ENCODE measurements at places on chromosomes 5 and 9.

DNA sequence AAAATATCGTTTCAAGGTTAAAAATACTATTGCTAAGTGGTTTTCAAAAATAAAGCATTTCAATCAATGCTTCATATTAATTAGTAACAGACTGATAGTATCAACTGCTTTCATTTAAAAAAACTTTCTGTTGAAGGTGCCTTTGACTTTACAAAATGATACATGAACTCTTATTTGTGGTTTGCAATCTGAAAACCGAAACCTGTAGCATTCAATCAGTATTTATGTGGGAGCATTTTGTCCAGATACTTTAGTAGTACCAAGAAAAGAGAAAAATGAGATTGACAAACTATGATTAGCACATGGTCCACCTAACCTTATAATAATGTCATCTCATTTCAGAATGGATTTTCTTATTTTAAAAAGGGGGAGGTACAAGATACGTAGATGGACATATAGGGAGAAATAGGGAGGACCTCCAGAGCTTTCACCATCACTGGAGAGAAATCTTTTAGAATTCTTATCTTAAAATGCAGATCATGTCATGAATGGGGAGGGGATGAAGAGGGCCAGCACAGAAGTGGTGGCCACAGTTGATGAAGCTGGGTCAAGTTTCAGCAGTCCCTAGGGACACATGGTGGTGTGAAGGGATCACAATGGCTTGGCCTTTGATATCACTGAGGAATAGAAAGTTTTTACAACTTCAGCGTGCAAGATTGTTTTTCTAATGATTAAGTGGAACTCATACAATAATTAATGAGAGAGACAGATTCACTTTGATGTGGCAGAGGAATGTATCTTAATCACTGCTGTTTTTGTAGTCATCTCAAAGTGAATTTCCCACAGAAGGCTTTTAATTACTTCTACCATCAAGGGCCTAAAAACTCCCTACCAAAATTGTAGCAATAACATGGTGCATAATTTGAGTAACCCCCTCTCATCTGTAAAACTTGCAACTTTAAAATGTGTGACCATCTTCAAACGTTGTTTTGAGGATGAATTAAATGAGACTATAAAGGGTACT, 322.3 kb upstream of the EDIL3 start:
- DNase-seq, result no peak

DNA sequence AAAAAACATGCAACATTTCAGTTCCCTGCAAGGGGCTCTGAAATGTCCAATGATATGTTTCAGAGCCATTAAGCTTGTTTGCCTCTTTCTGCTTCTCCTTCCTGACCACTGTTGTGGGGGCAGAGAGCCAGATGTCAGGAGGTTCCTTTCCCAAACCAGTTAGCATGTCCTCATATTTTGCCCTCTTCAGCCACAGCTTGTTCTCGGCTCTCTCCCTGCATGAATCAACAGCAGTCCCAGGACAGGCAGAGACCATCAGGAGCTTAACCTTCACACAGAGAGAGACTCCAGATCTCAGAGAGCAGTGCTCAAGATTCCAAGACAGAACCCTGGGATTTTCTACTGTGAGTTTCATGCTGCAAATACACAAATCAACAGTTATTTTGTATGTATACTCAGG, 218.5 kb downstream of the COMMD10 start:
- no peak for DNase-seq

GRCh38 chr9:96129747-96130146, 172.2 kb downstream of the HSD17B3 start:
- no peak for DNase-seq

GRCh38 chr5:10762776-10763500, 1.9 kb upstream of the DAP start:
- no peak for DNase-seq

GRCh38 chr9:124664143-124664542, 107.0 kb downstream of the NR6A1 start:
- DNase-seq, result no peak

GRCh38 chr9:2700398-2700797, 16.9 kb upstream of the KCNV2 start:
- no peak for DNase-seq

GRCh38 chr9:70130266-70130665, 86.6 kb downstream of the MAMDC2 start:
- no peak for DNase-seq

GRCh38 chr5:18807256-18808149, 1173.2 kb downstream of the TAF11L14 start:
- DNase-seq, result no peak

GRCh38 chr5:92421942-92422341, 1038.8 kb upstream of the ARRDC3 start:
- no peak for DNase-seq

DNA sequence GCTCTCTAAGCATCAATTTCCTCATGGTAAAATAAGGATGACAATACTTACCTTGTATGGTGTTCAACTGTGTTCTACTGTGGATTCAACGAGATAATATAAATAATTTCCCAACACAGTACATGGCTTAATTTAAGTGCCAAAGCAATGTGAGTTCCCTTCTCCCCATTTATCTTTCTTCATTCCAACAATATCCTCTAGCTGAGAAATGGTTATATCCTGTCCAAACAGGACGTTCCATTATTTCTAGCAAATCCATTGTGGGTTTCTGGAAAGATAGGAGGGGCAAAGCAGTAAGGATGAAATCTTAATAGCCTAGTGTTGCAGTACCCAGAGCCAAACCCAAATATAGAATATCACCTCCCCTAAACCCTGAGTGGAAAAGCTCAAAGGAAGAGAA, 22.0 kb downstream of the ABCA1 start:
- no peak for DNase-seq

- DNase-seq, result no peak
Measured at GRCh38 chr5:133904641-133905040, 63.8 kb downstream of the C5orf15 start.

DNA sequence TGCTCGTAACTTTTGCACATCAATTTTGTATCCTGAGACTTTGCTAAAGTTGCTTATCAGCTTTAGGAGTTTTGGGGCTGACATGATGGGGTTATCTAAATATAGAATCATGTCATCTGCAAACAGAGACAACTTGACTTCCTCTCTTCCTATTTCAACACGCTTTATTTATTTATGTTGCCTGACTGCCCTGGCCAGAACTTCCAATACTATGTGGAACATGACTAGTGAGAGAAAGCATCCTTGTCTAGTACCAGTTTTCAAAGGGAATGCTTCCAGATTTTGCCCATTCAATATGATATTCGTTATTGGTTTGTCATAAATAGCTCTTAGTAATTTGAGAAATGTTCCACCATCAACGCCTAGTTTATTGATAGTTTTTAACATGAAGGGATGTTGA, 65.4 kb upstream of the CDH12 start:
- DNase-seq, result no peak

DNA sequence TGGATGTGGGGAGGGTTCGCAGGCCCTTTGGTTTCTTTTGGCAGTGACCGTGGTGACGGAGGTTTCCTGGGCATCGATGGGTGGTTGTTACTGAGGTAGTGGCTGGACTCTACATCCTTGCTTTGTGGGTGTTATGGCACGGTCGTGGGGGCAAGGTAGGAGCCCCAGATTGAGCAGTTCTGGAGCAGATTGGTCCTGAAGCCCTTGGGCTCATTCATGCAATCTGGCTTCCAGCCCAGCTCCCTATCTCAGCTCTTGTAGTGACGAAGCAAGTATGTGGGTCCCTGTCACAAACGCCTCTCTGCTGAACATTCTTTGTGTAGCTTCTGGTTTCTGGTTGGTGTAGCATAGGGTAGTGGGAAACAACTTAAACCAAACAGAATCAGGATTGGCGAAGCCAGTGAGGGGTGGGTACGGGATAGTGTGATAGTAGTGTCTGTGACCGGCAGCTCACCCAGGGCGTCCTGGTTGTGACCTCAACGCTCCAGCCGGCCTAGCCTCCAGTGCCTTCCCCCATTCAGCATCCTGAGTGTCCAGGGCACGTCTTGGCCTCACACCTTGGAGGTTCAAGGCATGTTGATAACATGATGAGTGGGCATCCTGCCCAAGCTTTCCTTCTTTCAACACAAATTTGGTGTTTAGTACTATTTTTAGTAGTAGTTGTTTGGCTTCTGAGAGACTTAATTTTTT, 2.9 kb downstream of the NDUFS6 start:
- DNase-seq, result no peak

DNA sequence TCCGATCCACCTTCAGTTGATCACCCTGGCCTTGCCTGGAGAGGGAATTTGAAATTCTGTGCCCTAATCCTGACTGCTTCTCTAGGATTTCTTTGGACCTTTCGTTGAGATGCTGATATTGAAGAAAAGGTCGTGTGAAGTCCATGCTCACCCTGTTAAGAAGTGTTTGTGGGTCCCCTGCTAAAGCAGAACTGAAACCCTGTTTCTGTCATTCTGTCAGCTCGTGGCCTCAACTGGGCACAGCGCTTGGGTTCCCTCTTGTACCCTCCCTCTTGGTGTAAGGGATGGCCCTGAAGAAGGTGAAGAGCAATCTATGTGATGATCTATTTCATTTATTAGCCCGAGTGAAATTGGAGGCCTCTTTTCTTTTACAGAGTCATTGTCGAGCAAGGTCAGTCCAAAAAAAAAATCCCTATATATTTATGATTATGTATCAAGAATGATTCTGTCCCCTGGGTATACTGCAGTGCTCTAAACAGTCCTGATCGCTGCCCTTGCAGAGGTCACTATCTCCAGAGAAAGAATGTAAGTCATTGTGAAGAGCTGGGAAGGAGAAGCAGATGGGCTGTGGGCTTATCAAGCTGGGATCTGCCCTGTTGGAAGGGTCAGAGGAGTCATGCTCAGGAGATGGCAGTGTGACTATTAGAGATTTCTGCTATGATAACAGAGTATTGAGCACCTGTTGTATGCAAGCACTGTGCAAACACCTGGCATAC, 56.1 kb downstream of the WWC1 start:
- DNase-seq, result no peak

GRCh38 chr5:157400741-157401495, 59.1 kb upstream of the NIPAL4 start:
- no peak for DNase-seq

Measured in activated T-helper 1 cell treated with anti-CD3 and anti-CD28 coated beads, Interleukin-2, amount 50 U/mL, for 16 hours (primary cell).